ENCODE measurements at places on chromosomes 13 and 19. TPM values are rescaled to one million over a fixed set of nuclear protein-coding genes. Genes with fewer than 3 reads are reported as not detected.

- no peak for DNase-seq
Measured at GRCh38 chr19:11617180-11618062, 20.1 kb downstream of the ZNF627 start.

GRCh38 chr19:44512326-44513298 is 12.3 kb upstream of the ZNF180 start:
- DNase-seq = no peak

DNA sequence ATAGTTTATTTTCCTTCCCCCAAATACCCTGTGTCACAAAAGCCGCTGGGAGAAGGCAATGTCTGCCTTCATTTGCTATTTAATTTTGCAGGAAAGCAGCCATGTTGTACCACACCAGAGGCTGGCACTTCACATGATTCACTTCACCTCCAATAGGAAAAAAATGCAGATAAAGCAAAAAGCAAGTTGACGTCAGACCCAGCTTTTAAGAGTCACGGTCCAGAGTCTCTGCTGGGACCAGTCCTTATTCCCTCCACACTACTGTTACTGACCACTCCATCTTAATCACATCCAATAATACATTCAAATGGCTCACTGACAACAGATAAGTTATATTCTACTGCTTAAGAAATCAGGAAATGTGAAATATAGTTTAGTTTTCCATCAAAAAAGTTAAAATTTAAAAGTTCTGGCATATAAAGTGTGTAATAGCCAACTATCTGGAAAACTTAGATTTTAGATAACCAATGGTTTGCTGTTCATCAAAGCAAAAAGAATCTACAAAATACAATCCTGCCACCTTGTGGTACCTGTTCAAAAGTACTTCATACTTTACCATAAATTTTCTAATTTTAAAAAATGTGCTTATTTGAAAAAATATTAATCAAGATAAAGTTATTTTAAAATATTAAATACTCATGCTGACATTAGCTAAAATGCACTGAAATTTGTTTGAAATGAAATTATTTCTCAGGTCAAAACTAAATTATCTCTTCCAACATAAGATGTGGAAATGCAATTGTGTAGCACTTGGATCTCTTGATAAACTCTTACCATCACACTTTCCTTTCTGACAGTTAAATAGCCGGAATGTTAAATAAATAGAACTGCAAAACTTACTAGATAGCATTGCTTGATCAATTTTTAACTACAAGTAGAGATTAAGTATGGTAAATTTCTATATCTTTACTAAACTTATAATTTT is 97.3 kb downstream of the SERP2 start:
- no peak for DNase-seq

DNA sequence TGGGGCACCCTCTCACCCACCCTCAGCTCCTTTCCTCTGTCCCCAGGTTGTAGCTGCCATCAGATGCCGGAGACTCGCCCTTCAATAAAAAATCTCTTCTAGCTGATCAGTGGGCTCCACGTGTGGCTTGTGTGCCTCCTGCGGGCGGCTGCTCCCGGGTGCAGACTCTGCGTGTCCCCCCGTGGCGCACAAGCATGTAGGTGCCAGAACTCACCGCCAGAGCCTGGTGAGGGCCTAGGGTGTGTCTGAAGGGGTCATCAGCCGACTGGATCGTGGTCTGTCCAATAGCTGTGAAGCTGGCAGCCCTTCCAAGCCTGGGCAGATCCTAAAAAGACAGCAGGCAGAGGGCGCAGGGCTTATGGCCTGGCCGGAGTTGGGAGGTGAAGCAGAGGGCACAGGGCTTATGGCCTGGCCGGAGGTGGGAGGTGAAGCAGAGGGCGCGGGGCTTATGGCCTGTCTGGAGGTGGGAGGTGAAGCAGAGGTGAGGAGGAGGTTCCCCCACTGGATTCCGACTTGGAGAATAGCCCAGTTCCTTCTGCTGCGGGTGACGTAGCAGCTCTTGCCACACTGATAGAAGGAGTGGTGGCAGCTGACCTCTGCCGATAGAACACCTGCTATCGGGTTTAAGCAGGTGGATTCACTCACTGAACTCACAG is 11.7 kb downstream of the NOP53 start:
- DNase-seq = no peak

- no peak for DNase-seq
Measured at GRCh38 chr13:45921162-45921736, 69.7 kb upstream of the SIAH3 start.

CGB2 gene
- total RNA-seq = not detected

ZNF285 gene
- total RNA-seq = 1.0 TPM
